Islet precursor cell (in vitro differentiated cells): ENCODE measurements at places on chromosomes 7 and 10.

DNA sequence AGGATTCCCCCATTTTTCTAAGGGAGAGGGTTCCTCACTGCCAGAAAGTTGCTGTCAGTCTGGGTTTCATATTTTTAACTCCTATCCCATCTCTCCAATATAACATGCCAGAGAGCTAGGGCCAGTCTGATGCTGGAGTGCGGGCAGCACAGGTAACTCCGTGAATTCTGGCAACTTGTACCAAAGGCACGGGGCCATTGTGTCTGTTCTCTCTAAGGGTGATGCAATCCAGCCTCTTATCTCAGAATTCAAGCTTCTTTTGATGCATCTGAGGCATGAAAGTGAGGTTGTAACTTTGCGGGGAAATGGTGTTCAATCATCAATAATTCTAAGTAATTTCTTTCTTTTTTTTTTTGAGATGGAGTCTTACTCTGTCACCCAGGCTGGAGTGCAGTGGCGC lies 1074.4 kb downstream of the TYW1 start:
- DNase-seq: no peak

DNA sequence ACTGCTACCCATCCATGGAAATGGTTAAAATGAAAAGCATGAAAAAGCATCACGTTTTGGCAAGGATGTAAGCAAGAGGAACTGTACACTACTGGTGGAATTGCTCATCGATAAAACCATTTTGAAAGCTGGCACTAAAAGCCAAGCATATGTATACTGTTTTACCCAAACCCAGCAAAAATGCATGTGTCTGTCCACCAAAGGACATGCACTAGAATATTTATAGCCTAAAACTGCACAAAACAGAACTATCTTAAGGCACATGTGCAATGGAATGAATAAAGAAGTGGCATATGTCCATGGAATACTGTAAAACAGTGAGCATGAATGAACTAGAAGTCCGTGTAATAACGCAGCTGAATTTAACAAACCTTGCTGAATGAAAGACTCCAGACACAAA lies 22.9 kb downstream of the RBAK start:
- no peak for DNase-seq

DNA sequence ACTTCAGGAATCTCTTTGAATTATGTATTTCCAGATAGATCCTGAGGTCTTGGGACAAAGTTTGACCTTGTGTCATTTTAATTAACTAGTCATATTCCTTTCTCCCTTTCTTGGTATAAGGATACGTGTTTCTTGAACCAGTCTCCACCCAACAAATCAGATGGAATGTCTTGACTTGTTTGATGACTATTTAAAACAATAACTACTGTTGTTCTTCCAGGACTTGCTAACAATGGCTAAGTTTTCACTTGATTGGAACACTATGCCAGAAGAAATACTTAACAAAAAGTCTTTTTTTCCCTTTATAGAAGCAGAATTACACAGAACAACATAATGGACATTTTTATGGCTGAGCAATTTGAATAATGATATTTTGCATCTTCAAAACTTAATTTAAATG lies 43.0 kb upstream of the WIPF3 start:
- DNase-seq: no peak

- no peak for DNase-seq
These were observed 33.3 kb downstream of the LRMDA start for GRCh38 chr10:75464478-75465449.

- no peak for DNase-seq
These were observed 64.0 kb downstream of the CDC123 start for GRCh38 chr10:12259988-12260387.
